ENCODE measurements at places on chromosomes 1 and 21. TPM values are rescaled to one million over a fixed set of nuclear protein-coding genes. Genes with fewer than 3 reads are reported as not detected.

- no peak for DNase-seq
- no peaks in the 10 kb centered on the region for H3K27me3 ChIP-seq
- H3K4me1 ChIP-seq: no peaks in the 10 kb centered on the region
- H3K27ac ChIP-seq: no peak overlapping the region
- H3K36me3 ChIP-seq: no peaks in the 10 kb centered on the region
- no peak overlapping the region for H3K4me3 ChIP-seq
These were observed 17.3 kb upstream of the ABCG1 start for GRCh38 chr21:42201615-42202161.

The C8B gene
- not detected for total RNA-seq

- H3K36me3 ChIP-seq: no peaks in the 10 kb centered on the region
- peaks cover 2% of the 10 kb centered on the region for H3K4me1 ChIP-seq
- H3K4me3 ChIP-seq: no peak overlapping the region
- H3K27me3 ChIP-seq: no peaks in the 10 kb centered on the region
- DNase-seq: peak; percentile 33
These were observed 541.0 kb upstream of the ZRANB2 start for GRCh38 chr1:71621785-71622184.

DNA sequence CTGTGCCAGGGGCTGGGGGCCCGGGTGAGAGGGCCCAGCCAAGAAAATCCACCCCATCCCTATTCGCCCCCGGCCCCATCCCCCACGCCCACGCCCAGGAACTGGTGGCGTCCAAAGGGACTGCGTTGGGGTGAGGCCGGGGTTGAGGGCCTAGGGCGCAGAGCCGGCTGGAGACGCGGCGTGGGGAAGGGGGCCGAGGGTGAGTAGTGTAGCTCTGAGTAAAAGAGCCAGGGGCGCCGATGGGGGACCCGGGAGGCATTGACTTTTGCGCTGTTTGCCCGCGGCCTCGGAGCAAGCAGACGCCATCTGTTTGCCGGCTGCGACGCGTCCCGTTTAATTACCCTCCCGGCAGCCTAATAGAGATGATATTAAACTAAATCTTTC lies 3.5 kb upstream of the DMRTA2 start:
- DNase-seq: no peak
- peaks cover 97% of the 10 kb centered on the region for H3K27me3 ChIP-seq
- H3K4me3 ChIP-seq: no peak overlapping the region

- no peak for DNase-seq
- peaks cover 11% of the 10 kb centered on the region for H3K36me3 ChIP-seq
- no peaks in the 10 kb centered on the region for H3K27me3 ChIP-seq
- H3K4me3 ChIP-seq: no peak overlapping the region
- H3K4me1 ChIP-seq: peaks cover 15% of the 10 kb centered on the region
These were observed 5.8 kb downstream of the TOR3A start for GRCh38 chr1:179087665-179088064.

GRCh38 chr1:10975567-10976326 lies 36.7 kb upstream of the TARDBP start:
- DNase-seq: peak; percentile 88
- no peak overlapping the region for H3K4me3 ChIP-seq
- no peaks in the 10 kb centered on the region for H3K36me3 ChIP-seq
- H3K27me3 ChIP-seq: no peaks in the 10 kb centered on the region

DNA sequence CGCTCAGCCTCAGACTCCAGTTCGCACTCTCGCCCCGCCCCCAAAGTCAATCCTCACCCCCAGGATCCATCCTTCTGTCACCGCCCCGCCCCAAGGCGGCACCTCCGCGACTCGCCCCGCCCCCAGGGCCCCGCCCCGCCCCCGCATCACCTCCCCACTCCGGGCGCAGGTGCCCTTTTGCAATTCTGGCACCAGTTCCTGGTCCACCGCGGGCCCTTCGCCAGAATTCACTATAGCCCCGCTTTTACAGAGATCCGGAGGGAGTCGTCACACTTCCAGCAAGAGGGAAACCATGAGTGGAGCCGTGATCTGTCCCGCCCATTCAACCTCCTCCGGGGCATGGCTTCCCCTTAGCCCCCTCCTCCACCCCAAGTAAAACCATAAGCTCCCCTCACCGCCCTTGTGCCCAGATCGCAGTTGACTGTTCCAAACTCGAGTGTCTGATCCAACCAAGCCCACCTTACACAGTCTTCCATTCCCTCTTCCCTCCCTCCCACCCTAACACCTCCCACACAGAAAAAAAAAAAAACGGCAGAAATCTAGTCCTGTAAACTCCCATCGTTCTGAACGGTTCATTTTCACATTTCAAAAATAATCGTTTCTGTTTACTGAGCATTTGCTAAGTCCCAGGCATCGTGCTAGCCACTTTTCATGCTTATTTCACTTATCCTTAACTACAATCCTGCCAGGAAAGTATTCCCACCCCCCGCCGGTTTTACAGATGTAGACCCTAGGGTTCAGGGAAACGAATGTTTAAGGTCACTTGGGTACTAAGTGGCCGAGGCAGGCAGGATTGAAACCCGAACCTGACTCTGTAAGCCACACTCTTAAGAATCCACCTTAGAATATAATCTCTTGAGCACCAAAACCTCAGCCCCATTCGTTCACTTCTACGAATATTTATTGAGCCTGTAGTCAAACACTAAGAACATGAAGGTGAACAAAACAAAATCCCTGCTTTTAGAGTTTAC lies 1.3 kb upstream of the DNAJC16 start:
- peak overlapping the region; percentile 78 for H3K27ac ChIP-seq
- H3K27me3 ChIP-seq: no peaks in the 10 kb centered on the region
- no peaks in the 10 kb centered on the region for H3K36me3 ChIP-seq
- peak; percentile 1 for DNase-seq

The TFF3 gene
- total RNA-seq: not detected
